ENCODE measurements at places on chromosomes 4 and X.

DNA sequence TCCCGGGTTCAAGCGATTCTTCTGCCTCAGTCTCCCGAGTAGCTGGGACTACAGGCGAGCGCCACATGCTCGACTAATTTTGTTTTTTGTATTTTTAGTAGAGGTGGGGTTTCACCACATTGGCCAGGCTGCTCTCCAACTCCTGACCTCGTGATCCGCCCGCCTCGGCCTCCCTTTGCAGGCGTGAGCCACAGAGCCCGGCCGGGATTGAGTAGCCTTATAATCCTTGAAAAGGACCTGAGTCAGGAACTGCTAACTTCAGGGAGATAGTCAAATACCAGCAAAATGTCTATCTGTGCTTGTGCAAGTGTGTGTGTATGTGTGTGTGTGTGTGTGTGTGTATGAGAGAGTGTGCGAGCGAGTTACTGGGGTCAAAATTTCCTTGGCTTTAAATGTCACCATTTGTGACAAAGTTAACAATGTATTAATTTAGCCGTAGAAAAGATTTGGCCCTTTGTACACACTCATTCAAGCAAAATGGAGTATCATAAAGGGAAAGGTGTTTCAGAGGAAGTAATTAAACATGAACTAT is 1.8 kb upstream of the KDM6A start:
- no peak for DNase-seq

- DNase-seq: no peak
Observed at GRCh38 chrX:10981506-10981905, 129.6 kb upstream of the HCCS start.

DNA sequence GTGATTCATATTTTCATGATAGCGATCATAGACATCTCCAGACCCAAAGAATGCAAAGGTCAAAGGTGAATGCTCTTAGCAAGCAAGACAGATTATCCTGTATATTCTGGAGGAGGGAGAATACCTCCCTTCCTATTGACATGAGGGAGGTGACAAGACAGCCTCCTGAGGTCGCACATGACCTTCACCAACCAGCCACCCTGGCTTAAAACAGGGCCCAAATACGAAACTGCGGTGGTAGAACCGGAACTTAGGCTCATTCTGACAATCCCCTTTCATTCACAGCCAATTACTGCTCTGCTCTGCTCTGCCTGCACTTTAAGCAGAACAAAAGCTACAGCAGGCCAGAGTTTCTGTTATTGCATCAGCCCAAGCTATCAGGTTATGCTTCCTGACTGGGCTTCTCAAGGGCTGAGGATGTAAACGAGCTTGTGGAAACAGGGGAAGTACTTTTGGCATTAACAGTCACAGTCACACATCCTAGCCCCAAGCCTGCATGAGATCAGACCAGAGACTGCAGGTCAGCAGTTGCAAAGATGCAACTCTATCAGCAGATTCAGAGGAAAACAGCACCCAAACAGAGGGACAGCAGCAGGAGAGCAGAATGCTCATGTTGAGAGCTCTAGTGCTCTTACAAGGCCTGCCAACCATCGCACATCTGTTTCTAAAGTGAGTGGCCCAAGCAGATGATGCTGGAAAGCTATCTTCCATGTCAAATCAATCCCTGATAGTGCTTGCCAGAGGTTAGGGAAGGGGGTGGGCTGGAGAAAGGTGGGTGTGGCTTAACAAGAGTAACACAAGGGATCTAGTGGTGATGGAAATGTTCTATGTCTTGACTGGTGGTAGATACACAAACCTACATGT is 51.3 kb upstream of the MAP3K15 start:
- no peak for DNase-seq

DNA sequence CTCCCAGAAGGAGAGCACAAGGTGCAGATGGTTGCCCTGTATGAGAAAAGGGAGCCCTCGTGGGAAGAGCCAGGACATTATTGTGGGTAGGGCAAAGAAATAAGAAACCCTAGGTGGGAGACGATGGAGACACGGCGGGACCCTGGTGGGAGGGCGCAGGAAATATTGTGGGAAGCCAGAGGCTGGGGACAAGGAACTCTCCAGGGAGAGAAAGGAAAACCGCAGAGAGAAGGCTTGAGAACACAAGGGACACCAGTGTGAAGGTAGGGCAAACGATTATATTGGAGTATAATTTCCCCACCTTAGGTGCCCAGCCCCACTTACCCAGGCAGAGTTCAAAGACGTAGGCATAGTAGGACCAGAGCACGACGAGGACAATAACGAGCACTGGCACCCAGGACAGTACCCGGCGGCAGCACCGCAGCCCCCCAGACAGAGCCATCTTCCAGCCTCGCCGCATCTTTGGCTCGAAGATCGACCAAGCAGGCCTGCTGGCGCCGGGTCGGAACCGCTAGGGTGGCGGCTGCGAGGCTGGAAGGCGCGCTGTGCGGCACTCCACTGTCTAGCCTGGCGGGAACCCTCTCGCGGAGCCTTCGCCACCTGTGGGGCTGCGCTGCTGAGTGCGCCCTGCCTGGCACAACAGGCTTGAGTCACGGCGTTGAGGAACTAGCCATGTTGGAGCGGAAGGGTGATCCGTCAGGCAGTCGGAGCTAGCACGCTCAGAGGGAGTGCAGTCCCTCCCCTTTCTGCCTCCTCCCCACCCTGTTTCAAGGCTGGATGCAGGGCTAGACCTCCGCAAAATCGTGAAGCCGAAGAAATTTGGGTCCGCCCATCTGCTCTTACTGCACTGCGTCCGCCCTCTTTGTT is at the start of gene ZDHHC15:
TSS of gene ZDHHC15 (minus strand) at position 473 of the 867 bp plus-strand sequence. CDS start at position 460, 13 bp downstream.
- DNase-seq: no peak

- DNase-seq: no peak
Observed at GRCh38 chr4:74613266-74613665, 168.3 kb downstream of the AREG start.

DNA sequence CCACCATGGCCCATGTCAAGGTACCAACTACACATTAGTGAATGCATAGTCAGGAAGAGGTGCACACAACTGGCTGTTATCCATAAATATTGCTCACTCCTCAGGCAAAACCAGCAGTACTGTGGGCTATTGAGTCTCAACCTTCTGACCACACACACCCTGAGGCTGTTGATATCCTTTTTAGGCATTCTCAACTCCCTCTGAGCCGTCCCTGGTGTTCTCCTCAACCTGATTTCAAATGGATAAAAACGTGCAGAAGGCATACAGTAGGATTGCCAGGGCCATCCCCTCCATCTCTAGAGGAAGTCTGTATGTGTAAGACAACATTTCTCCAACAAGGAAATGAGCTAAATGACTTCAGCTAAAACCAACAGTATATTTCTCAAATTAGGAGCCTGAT is 98.7 kb upstream of the KLHL13 start:
- DNase-seq: no peak

DNA sequence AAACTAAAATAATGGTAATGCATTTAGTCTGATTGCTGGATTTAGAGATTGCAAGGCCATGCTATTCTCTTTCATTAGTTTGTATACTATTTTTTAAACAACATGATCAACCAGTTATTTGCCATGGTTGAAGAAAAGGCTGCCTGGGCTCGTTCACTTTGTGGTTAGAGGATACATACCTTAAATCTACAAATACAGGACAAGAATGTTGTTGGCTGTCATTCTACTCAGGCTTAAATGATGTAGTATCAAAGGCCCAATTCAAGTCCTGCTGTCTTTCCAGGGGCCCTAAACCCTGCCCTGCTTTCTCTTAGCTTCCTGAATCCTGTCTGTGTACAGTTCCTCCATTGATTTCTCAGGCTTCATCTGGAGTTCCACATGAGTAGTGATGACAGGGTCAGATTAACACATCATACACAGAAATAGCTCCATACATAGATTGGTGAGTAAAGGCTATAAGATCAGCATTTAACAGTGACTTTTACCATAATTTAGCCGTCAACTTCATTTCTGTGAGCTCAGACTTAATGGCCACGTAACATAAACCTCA is 114.9 kb upstream of the GPRIN3 start:
- no peak for DNase-seq

- DNase-seq: no peak
Observed at GRCh38 chr4:142818476-142818875, 27.6 kb downstream of the INPP4B start.

- no peak for DNase-seq
Observed at GRCh38 chr4:80963051-80963450, 67.5 kb upstream of the BMP3 start.

DNA sequence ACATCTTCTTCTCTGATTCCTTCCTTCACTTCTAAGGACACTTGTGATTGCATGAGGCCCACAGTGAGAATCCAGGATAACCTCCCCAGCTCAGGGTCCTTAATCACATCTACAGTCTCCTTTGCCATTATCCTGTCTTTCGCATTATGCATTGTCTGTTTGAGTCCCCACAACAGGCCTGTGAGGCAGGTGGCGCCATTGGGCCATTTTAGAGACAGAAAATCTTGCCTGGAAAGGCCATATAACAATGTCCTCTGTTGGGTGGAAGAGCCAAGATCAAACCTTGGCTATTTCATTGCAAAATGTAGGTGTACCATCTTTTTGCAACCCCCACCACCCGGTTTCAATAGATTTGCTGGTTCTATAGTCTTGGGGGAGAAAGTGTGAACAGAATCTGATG is 11.8 kb upstream of the DCUN1D4 start:
- DNase-seq: peak; percentile 87

GRCh38 chr4:185108669-185109068 is 34.4 kb upstream of the SLC25A4 start:
- DNase-seq: no peak

- no peak for DNase-seq
Observed at GRCh38 chr4:5693871-5694270, 14.5 kb downstream of the EVC2 start.

GRCh38 chr4:98143001-98143899 is at the start of gene STPG2:
STPG2 (minus strand) TSS chr4:98143476.
- DNase-seq: peak; percentile 99

- DNase-seq: no peak
Observed at GRCh38 chr4:167614866-167615265, 380.6 kb upstream of the SPOCK3 start.

GRCh38 chr4:159016593-159017024 is 86.3 kb upstream of the RAPGEF2 start:
- DNase-seq: no peak

GRCh38 chr4:75179510-75179909 is 246.6 kb downstream of the PARM1 start:
- DNase-seq: no peak

DNA sequence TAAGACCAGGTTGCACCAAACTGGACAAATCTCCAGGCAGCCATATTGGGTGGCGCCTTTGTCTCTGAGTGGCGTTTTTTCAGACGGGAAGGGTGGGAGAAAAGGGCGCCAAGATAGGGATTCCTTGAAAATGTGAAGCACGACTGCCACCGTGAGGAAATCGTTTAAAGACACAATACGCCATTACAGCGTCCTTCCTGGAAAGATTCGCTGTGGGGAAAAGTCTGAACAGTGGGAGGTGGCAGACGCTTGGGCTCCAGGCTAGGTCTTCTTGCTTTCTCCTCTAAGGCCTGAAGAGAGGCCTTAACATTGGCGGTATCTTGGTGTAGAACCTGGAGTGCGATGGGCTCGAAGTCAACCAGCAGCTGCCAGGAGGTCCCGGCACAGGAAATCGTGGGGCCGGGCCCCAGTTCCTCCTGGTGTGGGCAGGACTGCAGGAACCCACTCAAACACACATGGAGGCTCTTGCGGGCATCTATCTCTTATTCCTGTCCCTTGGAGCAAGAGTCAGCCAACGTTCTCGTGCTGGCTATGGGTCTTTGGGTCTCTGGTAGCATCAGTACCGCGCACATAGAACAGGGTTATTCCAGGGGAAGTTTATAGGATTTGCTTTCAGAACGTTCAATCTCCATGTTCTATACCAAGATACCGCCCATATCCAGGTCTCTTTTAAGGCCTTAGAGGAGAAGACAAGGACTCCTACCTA is 208.8 kb downstream of the OR13H1 start:
- DNase-seq: peak; percentile 90

GRCh38 chr4:167238226-167238625 is 3.9 kb upstream of the SPOCK3 start:
- DNase-seq: no peak

DNA sequence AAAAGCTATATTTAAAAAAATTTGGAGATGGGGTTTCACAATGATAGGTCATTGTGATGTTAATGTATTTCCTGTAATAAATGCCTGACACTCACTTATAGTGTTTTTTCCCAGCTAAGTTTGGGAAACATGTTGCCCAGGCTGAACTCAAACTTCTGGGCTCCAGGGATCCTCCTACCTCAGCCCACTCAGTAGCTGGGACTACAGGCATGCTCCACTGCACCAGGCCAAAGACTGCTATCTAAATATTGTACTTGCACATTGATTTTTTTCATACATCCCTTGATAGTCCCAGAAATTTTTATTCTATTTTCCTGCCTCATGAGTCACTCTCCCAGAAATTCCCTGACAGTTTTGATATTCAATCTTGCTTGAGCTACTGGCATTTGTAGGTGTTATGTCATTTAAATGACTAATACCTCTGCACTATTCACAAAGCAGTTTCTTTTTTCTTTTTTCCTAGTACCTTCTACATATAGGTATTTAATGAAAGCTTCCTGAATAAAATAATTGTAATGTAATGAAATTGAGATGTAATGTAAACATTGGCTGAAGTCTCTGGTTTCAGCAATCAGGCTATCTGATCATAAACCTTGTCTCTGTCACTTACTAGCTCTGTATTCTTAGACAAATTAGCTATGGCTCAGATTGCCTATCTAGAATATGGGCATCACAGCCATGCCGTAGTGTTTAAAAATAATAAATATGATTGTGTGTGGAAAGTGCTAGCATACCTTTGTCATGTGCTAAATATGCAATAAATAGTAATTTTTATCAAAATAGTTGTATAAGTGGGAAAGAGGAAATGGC is 1973.0 kb upstream of the AGA start:
- DNase-seq: no peak

GRCh38 chr4:16667464-16667863 is 231.0 kb downstream of the LDB2 start:
- no peak for DNase-seq

DNA sequence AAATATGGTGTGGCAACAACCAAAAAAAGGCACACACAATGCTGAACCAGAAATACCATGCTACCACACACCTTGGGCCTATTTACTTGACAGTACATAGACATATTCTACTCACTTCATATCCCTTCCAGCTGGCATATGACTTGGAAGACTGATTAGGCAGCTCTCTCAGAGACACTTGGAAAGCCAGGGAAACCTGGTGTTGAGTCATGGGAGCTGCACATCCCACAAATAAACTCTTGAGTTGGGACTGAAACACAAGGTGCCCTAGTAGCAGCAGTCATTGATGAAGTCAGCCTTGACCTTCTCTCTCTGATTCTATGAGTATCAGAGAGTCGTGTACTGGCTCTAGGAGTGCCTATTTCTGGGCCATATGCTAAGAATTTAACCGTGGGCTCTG is 776.6 kb upstream of the LCORL start:
- DNase-seq: no peak

DNA sequence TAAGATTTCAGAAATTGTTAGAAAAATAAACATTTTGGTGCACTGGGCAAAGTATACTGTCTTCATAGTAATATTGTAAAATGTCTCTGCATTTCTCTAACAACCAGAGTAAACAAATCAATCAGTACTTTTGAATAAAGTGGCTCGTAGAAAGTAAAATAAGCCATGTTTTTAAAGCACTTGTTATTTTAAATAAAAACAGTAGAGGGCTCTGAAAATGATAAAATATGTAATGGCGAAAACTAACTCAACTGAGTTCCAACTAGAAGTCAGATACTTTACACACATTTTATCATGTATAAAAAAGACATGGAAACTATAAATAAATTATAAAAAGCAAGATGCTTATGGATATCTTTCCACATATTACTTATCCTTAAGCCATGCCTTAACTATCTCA is 1134.4 kb downstream of the PDHA2 start:
- DNase-seq: no peak

Measured in Karpas-422 (cell line).